ENCODE measurements at places on chromosomes 4 and X.

DNA sequence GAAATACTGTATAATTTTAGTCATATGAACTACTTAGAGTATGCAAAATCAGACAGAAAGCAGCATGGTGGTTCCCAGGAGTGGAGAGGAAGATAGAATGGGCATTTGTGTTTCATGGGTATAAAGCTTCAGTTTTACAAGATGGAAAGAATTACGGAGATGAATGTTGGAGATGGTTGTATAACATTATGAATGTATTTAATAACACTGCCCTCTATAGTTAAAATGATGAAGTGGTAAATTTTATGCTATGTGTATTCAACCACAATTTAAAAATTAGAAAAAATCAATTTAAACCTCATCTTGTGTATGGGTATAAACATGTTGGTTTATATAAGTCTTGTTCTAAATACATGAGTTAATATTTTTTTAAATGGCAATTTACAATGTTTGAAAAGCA is 521.1 kb downstream of the FSTL5 start:
- no peak for DNase-seq

DNA sequence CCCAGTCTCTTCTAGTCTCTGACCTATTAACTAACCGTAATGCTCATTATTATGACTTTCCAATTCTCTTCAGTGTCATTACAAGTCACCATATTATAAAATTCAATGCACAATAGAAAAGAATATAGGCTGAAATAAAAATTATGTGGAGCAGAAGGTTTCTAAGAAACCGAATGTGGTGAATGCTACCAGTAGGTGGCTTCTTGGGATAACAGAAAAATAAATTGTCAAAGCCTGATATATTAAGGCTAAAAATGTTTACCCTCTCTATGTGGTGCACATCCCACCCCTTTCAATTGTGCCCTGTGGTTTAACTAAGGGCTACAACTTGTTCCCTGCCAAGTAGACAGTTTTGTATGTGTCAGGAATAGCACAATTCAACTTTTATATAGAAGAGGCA is 624.6 kb upstream of the TECRL start:
- no peak for DNase-seq

DNA sequence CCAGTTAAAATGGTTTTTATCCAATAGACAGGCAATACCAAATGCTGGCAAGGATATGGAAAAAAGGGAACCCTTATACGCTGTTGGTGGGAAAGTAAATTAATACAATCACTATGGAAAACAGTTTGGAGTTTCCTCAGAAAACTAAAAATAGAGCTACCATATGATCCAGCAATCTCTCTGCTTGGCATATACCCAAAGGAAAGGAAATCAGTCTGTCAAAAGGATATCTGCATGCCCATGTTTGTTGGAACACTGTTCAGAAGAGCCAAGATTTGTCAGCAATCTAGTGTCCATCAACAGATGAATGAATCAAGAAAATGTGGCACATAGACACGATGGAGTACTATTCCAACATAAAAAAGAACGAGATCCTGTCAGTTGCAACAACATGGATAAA is 91.0 kb upstream of the SH3RF1 start:
- no peak for DNase-seq

DNA sequence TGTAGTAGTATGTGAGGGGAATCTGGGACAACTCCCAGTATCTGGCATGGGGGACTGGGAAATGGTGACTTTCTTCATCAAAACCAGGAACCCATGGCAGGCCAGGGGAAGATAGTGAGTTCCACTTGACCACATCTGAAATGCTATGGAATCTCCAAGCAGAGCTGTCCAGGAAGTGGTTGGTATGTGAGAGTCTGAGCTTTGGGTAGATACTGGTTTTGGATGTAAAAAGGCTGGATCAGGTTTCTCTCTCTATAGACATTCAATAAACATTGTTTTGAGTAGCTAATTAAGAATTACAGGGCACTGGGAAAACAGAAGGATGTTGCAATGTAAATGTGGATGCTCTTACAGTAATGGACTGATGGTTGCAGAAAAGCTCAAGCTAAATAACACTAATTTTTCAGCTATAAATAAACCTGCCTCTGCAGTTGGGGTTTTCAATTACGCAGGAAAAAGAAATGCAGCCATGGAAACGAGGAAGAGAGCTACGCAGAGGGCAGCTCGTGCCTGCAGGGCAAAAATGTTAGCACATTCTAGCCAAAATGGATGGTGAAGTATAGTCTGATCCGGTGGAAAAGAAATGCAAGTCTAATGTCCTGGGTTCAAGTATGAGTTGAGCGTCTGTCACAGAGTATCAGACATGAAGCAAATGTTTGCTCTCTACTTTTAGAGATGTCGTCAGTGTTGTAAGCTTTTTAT is 13.4 kb upstream of the CHRNA9 start:
- no peak for DNase-seq

- DNase-seq: no peak
Measured at GRCh38 chr4:101785486-101785885, 5.0 kb upstream of the BANK1 start.

DNA sequence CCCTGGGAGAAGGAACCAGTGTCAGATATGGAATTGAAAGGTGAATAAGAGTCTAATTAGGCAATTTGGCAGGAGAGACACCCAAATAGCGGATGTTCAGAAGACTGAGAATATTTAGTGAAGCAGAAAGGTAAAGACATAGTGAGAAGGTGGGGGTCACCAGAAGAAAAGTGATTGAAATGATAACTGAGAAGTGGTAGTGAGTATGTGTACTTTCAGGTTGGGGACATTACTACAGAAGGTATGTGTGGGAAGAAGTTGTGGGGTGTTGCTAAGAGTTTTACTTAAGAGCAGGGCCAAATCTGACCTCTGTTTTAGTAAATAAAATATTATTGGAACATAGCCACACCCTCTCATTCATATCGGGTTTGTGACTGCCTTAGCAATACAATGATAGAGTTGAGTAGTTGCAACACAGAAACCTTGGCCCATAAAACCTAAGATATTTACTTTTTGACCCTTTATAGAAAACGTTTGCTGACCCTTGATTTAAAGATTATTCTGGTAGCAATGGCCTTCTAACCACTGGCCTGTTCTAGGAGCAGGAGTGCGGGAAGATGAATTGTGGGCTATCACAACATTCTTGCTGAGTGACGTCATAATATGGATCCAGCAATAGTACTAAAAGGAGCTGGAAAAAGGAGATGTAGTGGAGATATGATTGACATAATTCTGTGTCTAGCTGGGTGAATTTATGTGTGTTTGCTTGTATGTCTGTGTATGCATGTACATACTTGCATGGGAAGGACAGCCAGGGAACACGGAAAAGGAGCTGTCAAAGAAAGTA is 115.3 kb downstream of the HS3ST1 start:
- no peak for DNase-seq

DNA sequence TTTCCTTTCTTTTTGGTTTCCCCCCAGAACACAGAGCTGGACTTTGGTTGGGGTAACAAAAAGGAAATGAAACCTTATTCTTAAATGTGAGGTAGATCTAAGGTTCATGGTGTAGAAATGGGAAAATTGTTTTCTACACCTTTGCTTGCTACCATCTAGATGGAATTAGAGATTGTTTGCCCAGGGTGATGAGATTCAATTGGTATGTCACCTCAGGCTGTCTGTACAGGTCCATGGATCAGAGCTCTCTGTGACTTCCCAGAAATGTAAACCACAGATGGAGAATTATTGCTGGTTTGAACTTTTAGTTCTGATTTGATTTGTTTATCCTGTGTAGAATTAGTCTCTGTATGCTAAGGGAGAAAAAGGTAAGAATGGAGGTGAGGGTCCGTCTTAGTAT is 146.7 kb downstream of the PCDH7 start:
- DNase-seq: no peak

GRCh38 chr4:110712486-110712885 is 89.6 kb upstream of the PITX2 start:
- DNase-seq: no peak

DNA sequence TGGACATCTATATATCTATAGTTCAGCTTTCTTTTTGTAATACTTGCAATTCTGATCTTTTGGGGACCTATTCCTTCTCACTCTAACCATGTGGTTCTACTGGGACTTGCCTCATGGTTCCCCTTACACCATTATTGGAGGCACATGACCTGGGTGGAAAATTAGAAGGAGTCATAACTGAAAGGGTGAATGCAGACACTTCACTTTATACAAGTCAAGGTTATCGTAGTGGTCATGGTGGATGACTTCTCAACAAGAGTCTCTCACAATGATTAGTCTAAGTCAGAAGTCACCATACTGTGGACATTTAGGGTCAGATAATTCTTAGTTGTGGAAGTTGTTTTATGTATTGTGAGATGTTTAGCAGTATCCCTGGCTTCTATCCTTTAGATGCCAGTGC is 10.5 kb upstream of the EIF4E start:
- DNase-seq: no peak

DNA sequence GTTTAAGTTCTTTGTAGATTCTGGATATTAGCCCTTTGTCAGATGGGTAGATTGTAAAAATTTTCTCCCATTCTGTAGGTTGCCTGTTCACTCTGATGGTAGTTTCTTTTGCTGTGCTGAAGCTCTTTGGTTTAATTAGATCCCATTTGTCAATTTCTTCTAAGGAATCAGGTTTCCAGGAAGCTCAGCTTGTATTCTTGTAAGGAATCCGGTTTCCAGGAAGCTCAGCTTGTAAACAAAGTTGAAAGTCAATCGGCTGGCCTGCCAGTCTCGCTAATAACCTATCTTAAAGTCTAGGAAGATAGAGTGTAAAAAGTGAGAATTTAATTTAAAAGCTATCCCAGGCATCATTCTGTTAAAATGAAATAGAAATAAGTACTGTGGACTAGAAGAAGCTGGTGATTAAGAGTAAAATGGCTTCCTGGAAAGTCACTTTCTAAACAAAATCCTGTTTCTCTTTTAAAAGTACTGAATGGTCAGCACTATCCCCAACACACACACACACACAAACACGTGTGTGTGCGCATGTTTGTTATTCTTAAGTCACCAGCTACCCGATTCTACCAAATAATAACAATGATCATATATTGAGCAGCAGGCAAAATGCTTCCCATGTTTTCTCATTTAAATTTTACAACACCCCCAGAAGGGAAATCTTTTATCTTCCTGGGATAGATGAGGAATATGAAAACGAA is 171.7 kb downstream of the PAPSS1 start:
- no peak for DNase-seq

DNA sequence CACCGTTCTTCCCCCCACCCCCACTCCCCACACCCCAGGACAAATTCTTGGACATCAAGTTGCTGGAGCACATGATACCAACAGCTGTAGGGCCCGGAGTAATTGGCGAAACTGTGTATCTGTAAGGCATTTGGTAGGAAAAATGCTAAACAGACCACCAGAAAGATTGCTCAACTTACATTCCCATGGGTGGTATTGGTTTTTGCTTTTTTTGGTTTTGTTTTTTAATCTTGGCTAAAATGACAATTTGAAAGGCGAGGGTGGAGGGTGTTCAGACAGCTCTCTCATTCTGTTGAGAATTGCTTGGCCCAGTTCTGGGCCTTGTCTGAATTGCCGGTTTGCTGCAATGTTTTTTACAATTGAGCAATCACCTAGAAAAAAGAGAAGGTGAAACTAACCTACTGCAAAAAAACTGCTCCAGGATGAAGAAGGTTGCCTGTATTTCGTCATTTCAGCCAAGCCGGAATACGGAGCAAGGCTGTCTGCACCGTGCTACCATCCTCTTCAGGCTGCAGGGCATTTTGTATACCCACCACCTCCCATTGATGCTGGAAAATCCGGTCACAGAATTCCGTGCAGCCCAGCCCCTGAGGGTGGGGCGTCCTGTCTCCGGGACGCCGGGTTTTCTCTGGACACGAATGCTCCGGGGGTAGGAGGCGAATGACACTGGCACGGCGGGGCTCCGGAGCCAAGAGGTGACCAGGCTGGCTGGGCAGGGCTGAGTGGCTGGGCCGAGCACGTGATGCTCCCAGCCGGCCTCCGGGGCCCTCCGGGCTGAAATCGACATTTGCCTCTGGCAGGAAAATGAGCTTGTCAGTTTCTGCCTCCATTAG is at the start of gene CLCN4:
Gene CLCN4, plus strand, starts transcription at position 777 of the 833 bp plus-strand sequence. CDS start 28,058 bp downstream, outside the sequence.
- peak; percentile 76 for DNase-seq

- DNase-seq: no peak
Measured at GRCh38 chr4:110492522-110492921, 16.6 kb downstream of the ENPEP start.

- DNase-seq: no peak
Measured at GRCh38 chr4:106238820-106239420, 77.1 kb downstream of the TBCK start.

GRCh38 chr4:54844911-54845310 is 187.2 kb downstream of the KIT start:
- no peak for DNase-seq

DNA sequence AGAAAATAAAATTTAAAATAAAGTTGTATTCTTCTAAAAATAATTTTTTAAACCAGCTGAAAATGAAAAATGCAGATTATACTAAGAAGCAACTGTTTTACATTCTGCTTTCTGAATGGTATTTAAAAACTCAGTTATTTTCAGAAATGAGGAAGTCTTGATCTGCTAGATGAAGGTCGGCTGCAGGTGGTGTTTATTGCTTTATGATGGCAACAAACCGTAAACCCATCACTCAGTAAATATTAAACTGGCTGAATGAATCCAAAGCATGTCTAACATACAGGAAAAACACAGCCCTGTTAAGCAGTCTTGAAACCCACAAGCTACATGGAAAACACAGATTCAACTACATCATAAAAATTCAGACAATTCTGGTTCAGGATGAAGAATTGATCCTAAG is 29.3 kb downstream of the DYNLT3 start:
- DNase-seq: no peak

GRCh38 chr4:168677063-168677462 is 180.2 kb downstream of the PALLD start:
- no peak for DNase-seq

DNA sequence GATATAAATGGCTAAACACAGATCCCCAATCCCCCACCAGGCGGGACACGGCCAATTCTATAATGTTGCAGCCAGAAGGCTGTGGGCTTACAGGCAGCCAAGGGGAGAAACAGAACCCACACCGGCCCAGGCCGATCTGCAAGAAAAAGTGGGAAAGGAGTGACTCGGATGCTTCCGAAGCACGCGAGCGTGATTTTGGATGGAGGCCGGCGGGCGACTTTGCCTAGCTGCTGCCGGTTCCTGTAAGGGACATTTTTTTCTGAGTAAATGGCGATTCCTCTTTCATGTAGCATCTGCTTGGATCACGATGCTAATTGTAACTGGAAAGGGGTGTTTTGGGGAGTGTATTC is 470.2 kb downstream of the PCDH19 start:
- no peak for DNase-seq

DNA sequence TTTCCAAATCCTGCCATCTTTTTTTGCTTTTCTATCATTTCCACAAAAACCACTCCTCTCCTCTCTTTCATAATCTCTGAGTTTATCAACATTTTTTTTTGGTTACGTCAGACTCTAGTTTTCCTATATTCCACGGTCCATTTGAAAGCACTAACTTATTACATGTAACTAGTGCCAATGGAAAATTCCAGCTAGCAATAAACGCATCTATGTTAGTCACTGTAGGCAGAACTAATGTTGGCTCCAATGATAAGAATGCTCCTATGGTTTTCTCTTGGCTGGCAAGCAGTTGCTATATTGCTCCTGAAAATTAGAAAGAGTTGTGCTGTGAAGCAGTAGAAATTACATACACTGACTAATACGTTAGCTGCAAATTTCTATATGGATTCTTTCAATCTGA is 634.6 kb upstream of the FTHL17 start:
- no peak for DNase-seq
